ENCODE measurements at places on chromosomes 6 and 20. TPM values are rescaled to one million over a fixed set of nuclear protein-coding genes. Genes with fewer than 3 reads are reported as not detected.

DNA sequence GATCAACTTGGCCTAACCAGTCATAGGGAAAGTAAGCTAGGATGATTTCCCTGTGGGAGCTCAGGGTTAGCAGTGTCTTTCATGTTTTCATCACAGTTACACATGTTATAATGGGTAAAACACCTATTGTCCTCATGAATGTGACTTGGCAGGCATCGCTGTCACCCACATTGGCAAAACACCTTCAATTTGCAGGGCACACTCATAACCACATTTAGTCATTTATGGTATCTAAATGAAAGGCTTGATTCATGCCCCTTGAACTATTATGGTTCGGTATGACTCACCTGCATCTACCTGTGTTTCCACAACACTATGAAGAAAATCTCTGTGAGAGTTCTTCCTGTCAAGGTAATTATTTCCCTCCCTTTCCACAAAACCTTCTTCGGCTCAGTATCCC, 49.2 kb downstream of the FRK start:
- DNase-seq: no peak

GRCh38 chr20:63100926-63101699, 94.3 kb upstream of the BHLHE23 start:
- DNase-seq: no peak

DNA sequence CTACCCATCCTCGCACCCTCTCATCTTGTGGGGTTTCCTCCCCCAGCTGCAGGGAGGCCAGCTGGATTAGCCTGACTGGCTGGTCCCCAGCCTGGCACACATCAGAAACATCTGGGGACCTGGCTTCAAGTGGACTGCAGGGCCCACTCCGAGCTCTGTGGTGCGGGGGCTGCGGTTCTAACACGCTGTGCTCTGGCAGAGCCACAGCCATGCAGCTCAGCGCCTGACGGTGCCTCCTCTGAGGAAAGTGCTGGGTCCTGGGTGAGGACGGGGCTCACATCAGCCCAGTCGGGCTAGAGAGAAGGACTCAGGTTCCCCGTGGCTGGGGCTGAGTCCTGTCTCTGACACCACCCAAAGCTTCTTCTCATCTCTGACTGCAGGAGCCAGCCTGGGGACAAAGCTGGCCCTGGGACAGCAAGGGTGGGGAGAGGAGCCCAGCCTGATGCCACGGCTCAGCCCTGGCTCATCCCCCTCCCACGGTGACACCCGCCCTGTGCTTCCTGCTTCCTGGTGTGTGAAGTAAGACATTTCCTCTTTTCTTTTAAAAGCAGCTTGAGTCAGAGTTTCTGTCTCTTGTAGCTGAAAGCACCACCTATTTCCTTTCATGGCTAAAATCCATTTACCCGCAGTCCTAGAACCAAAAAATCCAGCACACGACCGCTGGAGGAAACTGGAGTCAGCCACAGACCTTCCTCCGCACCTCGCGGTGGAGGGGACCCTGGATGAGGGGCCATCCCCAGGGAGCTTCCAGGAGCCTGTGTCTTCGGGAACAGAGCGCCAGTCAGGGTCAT, 127.4 kb upstream of the AFDN start:
- no peak for DNase-seq

DNA sequence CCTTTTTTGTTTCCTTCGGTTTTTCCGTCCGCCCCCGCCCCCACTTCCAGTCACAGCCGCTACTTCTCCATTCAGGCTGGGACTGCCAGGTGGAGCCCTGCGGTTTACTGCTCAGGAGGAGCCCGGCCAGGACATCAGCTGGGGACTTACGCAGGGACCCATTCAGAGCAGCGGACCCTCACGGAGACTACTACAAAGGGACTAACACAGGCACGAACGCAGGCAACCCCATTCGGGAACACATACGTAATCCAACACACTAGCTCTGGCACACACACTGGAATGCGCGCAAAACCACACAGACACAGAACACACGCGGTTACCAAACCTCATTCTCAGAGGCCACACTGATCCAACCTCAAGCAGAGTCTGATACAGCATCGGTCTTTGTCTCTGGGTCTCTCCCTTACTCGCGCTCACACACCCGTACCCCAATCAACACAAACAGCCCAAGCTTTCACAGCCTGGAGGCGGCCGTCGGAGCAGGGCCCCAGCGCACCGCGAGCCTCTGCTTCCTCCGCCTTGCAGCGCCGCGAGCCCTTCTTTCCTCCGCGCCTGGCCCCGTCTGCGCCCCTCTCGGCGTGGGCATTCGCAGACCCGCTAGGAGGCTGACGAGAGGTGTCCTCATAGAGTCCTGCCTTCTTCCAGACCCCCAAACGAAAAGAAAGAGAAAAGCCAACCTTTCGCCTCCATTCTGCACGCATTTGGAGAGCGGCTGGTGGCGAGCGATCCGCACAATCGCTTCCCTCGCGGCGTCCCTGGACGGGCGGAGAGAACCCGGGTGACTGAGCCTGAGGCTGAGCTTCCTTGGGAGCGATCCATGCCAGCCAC, 1.1 kb upstream of the SLC32A1 start:
- DNase-seq: no peak

Gene BMP6
- total RNA-seq: 0.05 TPM
